ENCODE measurements at places on chromosomes 6 and 20.

GRCh38 chr6:15969236-15969778 is 159.6 kb upstream of the MYLIP start:
- H3K27ac ChIP-seq: no peak overlapping the region
- DNase-seq: no peak
- H3K4me3 ChIP-seq: no peak overlapping the region
- no peaks in the 10 kb centered on the region for H3K36me3 ChIP-seq

GRCh38 chr6:156146891-156147290 is 630.3 kb upstream of the ARID1B start:
- H3K36me3 ChIP-seq: no peaks in the 10 kb centered on the region
- H3K4me1 ChIP-seq: no peaks in the 10 kb centered on the region
- H3K4me3 ChIP-seq: no peak overlapping the region
- no peak overlapping the region for H3K27ac ChIP-seq
- no peak for DNase-seq
- no peaks in the 10 kb centered on the region for H3K27me3 ChIP-seq

DNA sequence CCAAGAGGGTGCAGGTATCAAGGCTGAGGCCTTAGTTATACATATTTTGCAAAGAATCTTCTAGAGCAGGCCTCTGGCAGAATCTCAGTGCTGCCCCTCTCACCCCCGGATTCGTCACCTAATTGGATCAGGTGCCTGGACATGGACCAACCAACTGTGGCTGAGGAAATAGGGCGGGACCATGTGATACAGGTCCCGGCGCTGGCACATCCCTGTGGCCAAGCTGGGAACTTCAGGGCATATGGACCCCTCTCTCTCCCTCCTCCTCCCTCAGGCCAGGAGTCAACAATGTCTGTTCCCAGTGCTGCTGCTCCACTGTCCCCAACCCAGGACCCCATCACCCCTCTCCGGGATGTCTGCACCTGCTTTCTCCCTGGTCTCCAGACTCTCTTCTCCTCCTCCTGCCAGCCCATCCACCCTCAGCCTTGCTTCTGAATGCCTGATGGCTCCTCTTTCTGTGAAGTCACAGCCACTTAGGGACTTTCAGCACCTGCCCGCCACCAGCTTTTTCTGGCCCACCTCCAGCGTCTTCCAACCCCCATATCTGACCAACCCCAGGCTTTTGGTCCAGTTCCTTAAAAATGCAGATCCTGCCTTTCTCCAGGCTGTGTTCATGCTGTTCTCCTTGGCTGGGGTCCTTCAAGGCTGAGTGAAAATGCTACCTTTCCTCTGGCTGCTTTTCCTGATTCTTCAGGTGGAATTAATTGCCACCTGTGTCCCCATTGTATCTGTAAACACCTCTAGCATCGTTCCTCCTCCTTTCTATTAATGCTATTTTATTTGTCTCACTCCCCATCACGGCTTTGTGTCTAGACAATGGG is 19.0 kb upstream of the MLN start:
- no peak overlapping the region for H3K4me3 ChIP-seq
- DNase-seq: peak; percentile 81
- no peaks in the 10 kb centered on the region for H3K36me3 ChIP-seq
- no peaks in the 10 kb centered on the region for H3K4me1 ChIP-seq
- no peaks in the 10 kb centered on the region for H3K27me3 ChIP-seq

DNA sequence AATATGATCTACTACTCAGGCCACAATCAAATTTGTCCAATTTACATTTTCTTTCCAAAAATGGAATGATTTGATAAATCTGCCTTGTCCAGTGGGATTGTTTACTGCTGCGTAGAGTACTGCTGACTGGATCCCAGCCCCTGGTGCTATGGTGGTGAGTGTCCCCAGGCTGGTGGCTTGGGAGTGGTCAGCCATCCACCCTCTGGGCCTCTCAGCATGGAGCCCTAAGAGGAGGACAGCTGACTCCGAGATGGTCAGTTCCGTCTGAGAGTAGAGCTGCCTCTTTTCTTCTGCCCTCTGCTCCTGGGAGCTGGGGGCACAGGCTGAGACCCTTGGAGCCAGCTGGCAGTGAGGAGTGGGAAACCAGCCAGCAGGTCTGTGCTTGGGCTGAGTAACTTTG is 22.7 kb downstream of the PRDM13 start:
- H3K27ac ChIP-seq: no peak overlapping the region
- no peak for DNase-seq
- peaks cover 28% of the 10 kb centered on the region for H3K27me3 ChIP-seq
- no peak overlapping the region for H3K4me3 ChIP-seq
- H3K36me3 ChIP-seq: no peaks in the 10 kb centered on the region
- H3K4me1 ChIP-seq: no peaks in the 10 kb centered on the region

- H3K27me3 ChIP-seq: peaks cover 2% of the 10 kb centered on the region
- no peak overlapping the region for H3K4me3 ChIP-seq
- H3K4me1 ChIP-seq: no peaks in the 10 kb centered on the region
- H3K27ac ChIP-seq: no peak overlapping the region
Measured at GRCh38 chr6:447381-448165, 56.0 kb downstream of the IRF4 start.

DNA sequence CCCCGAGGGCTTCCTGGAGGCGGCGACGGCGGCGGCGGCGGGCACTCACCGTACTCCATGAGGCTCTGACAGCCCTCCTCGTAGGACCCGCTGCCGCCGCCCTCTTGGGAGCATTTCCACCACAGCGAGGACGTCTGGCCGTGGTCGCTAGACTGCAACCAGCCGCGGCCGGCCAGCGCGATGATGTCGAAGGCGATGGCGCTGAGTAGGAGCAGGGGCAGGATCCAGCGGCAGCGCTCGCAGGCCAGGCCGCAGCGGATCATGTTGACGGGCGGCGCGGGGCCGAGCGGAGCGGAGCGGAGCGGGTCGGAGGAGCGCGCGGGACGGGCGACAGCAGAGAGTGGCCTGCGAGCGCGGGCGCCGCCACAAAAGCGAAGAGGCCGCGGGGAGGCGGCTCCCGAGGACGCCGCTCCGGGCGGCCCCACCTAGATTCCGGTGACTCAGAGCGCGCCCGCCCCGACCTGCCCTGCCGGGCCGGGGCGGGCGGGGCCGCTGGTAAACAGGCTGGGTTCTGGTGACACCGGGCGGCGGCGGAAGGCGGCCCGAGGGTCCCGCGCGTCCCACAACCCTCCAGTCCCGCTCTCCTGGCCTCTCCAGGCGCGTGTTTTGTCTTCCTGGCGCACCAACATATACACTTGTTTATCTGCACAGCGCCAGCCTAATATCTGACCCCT is at the start of gene PERP:
PERP (minus strand) TSS at position 342 of the 674 bp plus-strand sequence; CDS start at position 263, 79 bp downstream.
- H3K4me3 ChIP-seq: peak within 1 kb of the TSS; percentile 47
- H3K4me1 ChIP-seq: no peaks in the 10 kb centered on the region
- no peak within 1 kb of the TSS for H3K27ac ChIP-seq
- H3K36me3 ChIP-seq: no peaks in the 10 kb centered on the region
- peaks cover 58% of the 10 kb centered on the region for H3K27me3 ChIP-seq
- DNase-seq: peak; percentile 28

DNA sequence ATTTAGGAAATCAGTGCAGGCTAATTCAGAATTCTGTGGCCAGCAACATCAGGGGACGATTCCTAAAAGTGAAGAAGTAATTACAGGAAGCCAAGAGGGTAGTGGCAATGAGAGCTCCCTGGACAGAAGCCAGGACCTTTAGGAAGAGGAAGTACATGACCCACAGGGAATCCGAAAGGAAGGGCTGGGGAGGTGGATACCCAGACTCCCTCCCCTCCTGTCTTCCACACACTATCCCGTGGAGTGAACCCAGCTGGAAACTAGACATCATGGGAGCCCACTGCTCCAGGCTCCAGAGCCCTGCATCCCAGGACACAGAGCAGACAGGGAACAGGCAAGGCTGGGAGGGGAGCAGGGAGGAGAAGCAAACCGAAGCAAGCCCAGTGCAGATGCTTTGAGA is 83.0 kb downstream of the SNX5 start:
- DNase-seq: no peak
- no peaks in the 10 kb centered on the region for H3K27me3 ChIP-seq
- no peaks in the 10 kb centered on the region for H3K4me1 ChIP-seq
- no peak overlapping the region for H3K27ac ChIP-seq
- H3K36me3 ChIP-seq: no peaks in the 10 kb centered on the region

DNA sequence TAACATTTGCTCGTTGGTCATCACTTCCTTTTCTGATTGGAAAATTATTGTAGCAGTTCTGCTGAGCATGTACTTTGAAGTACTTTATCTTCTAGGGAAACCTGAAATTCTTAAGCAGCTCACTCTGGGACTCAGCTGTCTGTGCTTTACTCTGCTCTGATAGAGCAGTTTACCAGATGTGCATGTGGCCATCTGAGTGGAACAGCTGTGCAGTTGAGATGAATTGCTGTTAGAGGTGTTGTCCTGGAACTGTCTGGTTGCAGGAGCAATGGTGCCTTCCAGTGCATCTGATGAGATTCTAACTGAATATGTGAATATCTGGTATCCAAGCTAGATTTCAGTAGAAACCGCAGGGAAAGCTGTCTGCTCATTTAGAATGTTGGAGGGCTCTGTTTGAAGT is 27.2 kb downstream of the PANK2 start:
- no peak overlapping the region for H3K4me3 ChIP-seq
- no peak overlapping the region for H3K27ac ChIP-seq
- H3K4me1 ChIP-seq: no peaks in the 10 kb centered on the region
- H3K27me3 ChIP-seq: no peaks in the 10 kb centered on the region

DNA sequence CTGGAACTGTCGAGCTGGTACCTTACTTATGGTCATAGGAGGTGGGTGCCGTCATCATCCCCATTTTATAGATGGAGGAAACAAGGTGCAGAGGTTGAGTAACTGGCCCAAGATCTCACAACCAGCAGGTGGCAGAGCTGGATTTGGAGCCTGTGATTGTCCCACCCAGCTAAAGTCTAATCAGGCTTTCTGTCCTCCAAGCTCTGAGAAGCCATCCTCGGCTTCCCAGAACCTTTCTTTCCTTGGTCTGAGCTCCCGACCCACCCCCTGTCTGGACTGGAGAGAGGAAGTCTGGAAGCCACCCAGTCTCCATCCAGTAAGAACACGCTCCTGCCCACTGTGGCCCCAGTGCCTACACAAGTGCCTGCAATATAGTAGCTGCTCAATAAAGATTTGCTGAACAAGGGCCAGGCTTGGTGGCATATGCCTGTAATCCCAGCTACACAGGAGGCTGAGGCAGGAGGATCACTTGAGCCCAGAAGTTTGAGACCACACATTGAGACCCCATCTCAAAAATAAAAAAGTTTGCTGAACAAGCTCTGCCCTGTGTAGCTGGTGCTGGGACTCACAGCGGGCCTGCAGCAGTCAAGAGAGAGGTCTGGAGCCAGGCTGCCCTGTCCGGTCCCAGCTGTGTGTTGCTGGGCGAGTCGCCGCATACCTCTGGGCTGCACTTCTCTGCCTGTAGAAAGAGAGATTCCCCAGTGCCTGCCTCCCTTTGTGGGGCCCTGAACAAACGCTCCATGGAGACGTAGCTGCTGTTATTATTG is 32.5 kb upstream of the DLGAP4 start:
- H3K27me3 ChIP-seq: no peaks in the 10 kb centered on the region
- no peaks in the 10 kb centered on the region for H3K4me1 ChIP-seq
- H3K4me3 ChIP-seq: no peak overlapping the region
- H3K36me3 ChIP-seq: no peaks in the 10 kb centered on the region
- peak; percentile 30 for DNase-seq

DNA sequence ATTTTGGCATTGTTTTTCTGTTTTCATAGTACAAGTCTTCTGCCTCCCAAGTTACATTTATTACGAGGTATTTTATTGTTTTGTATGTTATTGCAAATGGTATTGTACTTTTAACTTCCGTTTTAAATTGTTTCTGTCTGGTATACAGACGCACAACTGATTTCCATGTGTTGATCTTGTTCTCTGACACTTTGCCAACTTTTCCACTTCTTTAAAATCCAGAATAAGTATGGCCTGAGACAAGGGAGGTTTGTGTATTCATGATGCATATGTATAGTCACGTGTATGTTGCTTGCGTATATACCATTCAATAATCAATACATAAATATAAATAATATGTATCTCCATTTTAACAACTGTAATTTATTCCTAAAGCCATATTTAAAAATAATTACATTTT is 41.2 kb downstream of the THBS2 start:
- DNase-seq: no peak
- no peaks in the 10 kb centered on the region for H3K4me1 ChIP-seq
- H3K4me3 ChIP-seq: peak overlapping the region; percentile 27
- no peak overlapping the region for H3K27ac ChIP-seq
- no peaks in the 10 kb centered on the region for H3K27me3 ChIP-seq
- no peaks in the 10 kb centered on the region for H3K36me3 ChIP-seq

- no peak overlapping the region for H3K4me3 ChIP-seq
- no peak for DNase-seq
- no peak overlapping the region for H3K27ac ChIP-seq
- H3K36me3 ChIP-seq: no peaks in the 10 kb centered on the region
- H3K27me3 ChIP-seq: no peaks in the 10 kb centered on the region
Measured at GRCh38 chr6:100449239-100449691, 15.5 kb downstream of the SIM1 start.

DNA sequence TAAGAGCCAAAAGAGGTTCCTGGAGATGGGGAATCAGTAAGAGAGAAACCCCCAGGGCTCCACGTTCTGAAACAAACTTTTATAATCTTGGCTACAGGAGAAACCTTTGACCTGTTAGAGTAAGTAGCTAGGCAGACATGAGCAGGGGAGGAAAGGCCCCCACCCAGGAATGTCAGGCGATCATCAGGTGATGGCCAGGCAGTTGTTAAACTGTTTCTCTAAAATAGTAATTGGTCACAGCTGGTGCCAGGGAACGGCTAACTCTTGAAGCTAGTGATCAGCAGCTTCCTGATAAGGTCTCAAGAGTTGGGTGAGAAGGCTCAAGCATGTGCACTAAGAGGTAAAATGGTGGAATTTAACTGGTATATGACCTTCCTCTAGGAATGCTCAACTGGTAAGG is 263.8 kb downstream of the HDGFL1 start:
- DNase-seq: no peak
- no peak overlapping the region for H3K27ac ChIP-seq
- H3K4me1 ChIP-seq: peaks cover 4% of the 10 kb centered on the region
- no peak overlapping the region for H3K4me3 ChIP-seq
- H3K27me3 ChIP-seq: no peaks in the 10 kb centered on the region
- H3K36me3 ChIP-seq: no peaks in the 10 kb centered on the region

DNA sequence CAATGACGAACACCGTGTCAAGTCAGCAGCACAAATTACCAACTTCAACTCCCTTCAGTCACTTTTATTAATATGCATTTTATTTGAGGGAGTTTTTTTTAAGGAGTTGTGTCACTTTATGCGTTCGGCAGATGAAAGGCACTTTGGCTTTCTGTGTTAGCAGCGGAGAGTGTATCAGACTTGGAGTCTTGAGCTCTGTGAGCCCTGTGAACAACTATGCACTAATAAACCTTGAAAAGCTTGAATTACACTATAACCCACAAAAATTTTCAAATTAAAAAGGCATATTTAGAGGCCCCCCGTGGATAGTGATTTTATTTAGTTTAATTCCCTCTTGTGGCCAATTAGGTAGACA is 335.3 kb upstream of the NT5E start:
- DNase-seq: peak; percentile 38
- H3K27me3 ChIP-seq: no peaks in the 10 kb centered on the region
- H3K27ac ChIP-seq: no peak overlapping the region
- peaks cover 20% of the 10 kb centered on the region for H3K4me1 ChIP-seq

- no peaks in the 10 kb centered on the region for H3K36me3 ChIP-seq
- no peak overlapping the region for H3K27ac ChIP-seq
- peak overlapping the region; percentile 41 for H3K4me3 ChIP-seq
- no peaks in the 10 kb centered on the region for H3K27me3 ChIP-seq
- H3K4me1 ChIP-seq: no peaks in the 10 kb centered on the region
Measured at GRCh38 chr6:166097914-166098522, 69.6 kb downstream of the TBXT start.

GRCh38 chr20:25592135-25592852 is 7.0 kb upstream of the NINL start:
- H3K4me1 ChIP-seq: no peaks in the 10 kb centered on the region
- no peaks in the 10 kb centered on the region for H3K36me3 ChIP-seq
- DNase-seq: no peak
- no peak overlapping the region for H3K27ac ChIP-seq

Measured in A673 (cell line).